CD4-positive, alpha-beta T cell treated with Interleukin-10 for 1 hour (primary cell): ENCODE measurements at places on chromosomes 1 and 21.

DNA sequence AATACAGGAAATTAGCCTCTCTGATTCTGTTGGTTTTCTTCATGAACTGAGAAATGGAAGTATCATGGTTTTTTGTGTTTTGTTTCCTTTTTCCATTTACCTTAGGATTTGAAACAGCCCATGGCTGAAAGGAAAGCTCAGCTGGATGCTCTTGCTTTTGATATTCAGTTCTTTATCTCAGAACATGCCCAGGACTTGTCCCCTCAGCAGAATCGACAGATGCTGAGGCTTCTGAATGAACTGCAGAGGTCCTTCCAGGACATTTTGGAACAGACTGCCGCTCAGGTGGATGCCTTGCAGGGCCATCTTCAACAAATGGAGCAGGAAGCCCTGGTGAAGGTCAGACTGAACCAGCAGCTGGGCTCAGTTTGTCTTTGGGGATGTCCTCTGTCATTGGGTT, 142.4 kb downstream of the MACF1 start:
- no peak for DNase-seq

- no peak for DNase-seq
These were observed 48.7 kb downstream of the SPAG17 start for GRCh38 chr1:118136187-118136941.

DNA sequence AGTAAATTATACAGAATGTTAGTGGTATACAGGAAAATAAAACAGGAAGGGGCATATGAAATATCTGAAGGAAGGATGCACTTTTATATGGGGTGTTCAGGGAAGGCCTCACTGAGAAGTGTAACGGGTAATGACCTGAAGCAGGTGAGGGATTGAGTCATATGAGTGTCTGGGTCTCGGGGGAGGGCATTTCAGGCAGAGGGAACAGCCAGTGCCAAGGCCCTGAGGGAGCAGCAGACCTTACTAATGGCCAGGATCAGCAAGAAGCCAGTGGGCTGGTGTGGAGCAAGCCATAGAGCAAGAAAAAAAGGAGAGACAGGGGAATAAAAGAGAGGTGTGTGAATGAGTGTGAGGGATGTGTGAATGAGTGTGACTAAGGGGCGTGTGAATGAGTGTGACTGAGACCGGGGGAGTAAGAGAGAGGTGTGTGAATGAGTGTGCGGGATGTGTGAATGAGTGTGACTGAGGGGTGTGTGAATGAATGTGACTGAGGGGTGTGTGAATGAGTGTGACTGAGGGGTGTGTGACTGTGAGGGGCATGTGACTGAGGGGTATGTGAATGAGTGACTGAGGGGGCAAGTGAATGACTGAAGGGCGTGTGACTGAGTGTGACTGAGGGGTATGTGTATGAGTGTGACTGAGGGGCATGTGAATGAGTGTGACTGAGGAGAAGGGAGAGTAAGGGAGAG, 107.2 kb downstream of the GLIS1 start:
- DNase-seq = no peak

- DNase-seq = no peak
These were observed 37.8 kb upstream of the DOCK7 start for GRCh38 chr1:62726011-62726442.

- peak; percentile 6 for DNase-seq
These were observed 77.6 kb upstream of the CHRM3 start for GRCh38 chr1:239308701-239309333.

GRCh38 chr1:39825432-39825941, 36.8 kb upstream of the BMP8B start:
- no peak for DNase-seq

- no peak for DNase-seq
These were observed 18.3 kb downstream of the SYNC start for GRCh38 chr1:32684167-32684811.

GRCh38 chr1:68112835-68113243, 62.4 kb upstream of the DIRAS3 start:
- no peak for DNase-seq

DNA sequence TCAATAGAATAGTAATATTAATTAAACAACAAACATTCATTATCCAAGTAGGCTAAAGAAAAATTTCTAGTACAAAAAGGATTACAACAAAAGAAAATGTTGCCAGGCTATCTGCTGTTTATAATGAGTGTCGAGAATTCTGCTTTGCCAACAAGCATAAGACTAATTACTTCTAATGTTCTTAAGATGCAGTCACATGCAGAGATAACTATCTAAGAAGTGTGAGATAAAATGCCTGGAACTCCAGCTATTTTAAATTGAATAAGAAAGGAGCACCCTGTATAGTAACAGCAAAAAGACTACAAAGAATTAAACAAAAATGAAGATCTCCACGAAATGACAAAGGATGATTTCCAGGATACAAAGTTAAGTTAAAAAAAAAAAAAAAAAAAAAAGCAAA, 59.9 kb downstream of the APP start:
- no peak for DNase-seq

- DNase-seq = no peak
These were observed 18.1 kb downstream of the CITED4 start for GRCh38 chr1:40844079-40844478.

GRCh38 chr1:67532452-67533216, 102.4 kb upstream of the SERBP1 start:
- DNase-seq = peak; percentile 41

- DNase-seq = no peak
These were observed 5.2 kb downstream of the FAAH start for GRCh38 chr1:46399307-46399706.

DNA sequence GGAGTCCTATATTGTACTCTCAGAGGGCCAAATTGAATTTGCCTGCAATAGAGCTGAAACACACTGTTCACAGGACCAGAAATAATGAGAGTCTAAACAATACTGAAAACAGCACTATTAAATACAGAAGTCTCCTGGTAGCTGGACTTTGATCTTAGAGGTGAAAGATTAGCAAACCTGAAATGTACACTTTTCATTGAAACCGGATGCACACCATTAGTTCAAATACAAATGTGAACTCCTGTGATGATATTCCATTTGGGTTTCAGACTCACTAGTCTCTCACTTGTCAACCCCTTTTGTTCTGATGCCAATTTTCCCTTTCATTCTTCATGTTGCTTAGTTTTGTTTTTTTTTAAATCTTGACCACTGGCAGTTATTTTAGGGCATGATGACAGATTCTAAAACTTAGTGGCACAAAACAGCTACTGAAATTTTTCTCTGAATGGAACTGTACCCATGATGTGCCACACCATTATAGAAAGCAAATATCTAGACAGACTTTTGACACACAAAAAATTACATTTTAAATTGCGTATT, 5.9 kb upstream of the TNFSF4 start:
- DNase-seq = no peak

- peak; percentile 57 for DNase-seq
These were observed 49.4 kb upstream of the KIAA1614 start for GRCh38 chr1:180863158-180863775.

DNA sequence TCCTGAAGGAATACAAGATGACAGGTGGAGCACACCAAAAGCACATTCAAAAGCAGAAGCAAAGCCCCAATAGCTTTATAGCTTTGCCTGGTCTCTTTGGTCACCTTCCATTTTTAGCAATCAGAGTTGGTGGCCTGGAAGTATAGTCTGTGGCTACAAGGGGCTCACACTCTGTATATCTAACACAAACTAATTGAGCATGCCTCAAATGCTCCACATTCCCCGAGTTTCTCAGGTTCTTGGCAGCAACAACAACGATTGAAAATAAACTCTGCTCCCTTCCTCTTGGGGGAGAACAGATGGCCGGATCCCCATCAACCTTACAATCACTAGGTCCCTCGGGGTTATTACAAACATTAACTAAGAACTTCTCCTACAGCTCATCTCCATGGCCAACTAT, 24.9 kb upstream of the TADA1 start:
- no peak for DNase-seq

GRCh38 chr1:58059789-58060188, 486.7 kb downstream of the OMA1 start:
- no peak for DNase-seq

DNA sequence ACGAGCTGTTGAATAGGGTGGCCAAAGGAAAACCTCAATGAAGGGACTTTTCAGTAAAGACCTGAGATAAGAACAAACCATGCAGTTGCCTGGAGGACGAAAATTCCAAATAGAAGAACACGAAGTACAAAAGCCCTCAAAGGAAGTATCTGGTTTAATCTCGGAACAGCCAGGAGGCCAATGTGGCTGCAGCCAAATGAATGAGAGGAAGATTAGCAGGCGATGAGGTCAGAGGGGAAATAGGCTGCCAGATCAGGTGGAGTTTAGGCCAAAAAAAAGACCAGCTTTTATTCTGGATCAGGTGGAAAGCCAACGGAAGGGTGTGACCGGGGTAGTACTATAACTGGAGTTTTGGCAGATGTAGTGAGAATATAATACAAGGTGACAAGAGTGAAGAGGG, 43.7 kb downstream of the SRSF11 start:
- DNase-seq = no peak
